ENCODE measurements at places on chromosomes 4 and X. TPM values are rescaled to one million over a fixed set of nuclear protein-coding genes. Genes with fewer than 3 reads are reported as not detected.

- no peaks in the 10 kb centered on the region for H3K36me3 ChIP-seq
- H3K27me3 ChIP-seq: no peaks in the 10 kb centered on the region
- H3K4me3 ChIP-seq: no peak overlapping the region
- H3K27ac ChIP-seq: no peak overlapping the region
- no peaks in the 10 kb centered on the region for H3K4me1 ChIP-seq
Measured at GRCh38 chrX:16120431-16120830, 2.9 kb upstream of the GRPR start.

DNA sequence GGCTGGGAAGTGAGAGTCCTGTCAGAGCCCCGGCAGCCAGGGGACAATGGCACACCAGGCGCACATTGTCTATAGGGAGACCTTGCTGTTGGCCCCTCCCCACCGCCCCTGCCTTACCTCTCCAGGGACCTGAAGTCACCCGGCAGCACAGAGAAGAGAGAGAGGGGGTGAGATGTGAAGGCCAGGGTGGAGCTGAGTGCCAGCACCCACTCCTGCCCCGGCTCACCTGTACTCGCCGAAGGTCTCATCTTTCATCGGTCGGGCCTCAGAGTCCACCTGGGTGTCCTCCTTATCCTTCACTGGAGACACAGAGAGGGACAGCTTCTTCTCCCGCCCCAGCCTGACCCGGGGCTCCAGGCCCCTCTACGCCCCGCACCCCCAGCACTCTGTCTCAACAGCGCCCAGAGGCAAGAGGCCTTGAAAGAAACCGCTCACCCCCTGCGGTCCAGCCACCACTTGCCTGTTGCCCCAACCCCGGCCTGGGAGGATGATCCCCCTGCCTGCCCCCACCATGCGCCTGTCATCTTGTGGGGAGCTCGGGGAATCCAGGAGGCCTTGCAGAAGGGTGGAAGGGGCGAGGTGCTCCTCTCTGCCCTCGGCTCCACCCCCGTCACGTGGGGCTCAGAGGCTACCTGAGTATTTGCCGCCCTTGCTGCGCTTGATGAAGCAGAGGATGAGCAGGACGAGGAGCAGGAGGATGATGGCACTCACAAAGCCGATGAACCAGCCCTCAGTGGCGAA, 22.6 kb downstream of the L1CAM start:
- no peak for DNase-seq
- H3K4me3 ChIP-seq: no peak overlapping the region
- no peaks in the 10 kb centered on the region for H3K36me3 ChIP-seq
- no peaks in the 10 kb centered on the region for H3K27me3 ChIP-seq
- H3K27ac ChIP-seq: no peak overlapping the region

DNA sequence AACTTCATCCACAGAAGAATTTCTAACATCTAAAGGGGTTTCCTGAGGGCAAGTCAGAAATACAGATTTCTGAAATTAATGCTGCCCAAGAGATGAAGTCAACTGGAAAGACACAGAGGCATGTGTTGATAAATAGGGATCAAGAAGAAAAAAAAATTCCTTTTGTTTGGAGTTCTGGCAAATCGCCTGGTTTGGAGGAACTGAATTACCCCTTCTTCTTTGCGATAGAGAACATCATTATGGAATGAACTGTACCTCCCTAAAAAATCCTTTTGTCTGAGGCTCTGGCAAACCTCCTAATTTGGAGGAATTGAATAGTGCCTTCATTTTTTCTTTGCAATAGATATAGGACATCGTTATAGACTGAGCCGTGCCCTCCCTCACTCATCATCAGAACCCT, 200.9 kb downstream of the DHRSX start:
- no peak overlapping the region for H3K4me3 ChIP-seq
- no peak overlapping the region for H3K27ac ChIP-seq
- no peak for DNase-seq
- H3K27me3 ChIP-seq: no peaks in the 10 kb centered on the region

- no peak for DNase-seq
- H3K27me3 ChIP-seq: no peaks in the 10 kb centered on the region
- no peaks in the 10 kb centered on the region for H3K4me1 ChIP-seq
- H3K27ac ChIP-seq: no peak overlapping the region
Measured at GRCh38 chrX:87518504-87518903, 902 bp downstream of the KLHL4 start.

DNA sequence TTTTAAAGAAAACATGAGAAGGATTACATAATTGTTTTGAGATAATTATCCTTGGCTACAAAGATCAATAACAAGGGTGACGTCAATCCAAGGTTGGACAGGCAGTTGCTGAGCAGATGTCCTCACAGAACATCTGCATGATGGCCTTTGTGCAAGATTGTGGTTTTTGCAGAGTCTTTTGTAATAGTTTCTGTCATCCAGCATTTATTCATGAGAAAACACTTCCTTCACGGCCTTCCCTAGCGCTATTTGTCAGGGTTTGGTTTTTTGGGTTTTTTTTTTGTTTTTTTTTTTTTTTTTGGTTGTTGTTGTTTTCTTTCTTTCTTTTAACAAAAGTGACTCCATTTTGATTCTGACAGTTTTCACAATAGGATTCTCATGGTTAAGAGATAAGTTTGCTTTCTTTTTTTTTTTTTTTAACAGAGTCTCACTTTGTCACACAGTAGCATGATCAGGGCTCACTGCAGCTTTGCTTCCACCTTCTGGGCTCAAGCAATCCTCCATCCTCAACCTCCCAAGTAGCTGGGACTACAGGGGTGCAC, 31.5 kb upstream of the ELF2 start:
- no peaks in the 10 kb centered on the region for H3K27me3 ChIP-seq
- DNase-seq: no peak
- no peaks in the 10 kb centered on the region for H3K36me3 ChIP-seq
- peak overlapping the region; percentile 25 for H3K27ac ChIP-seq

- peaks cover 61% of the 10 kb centered on the region for H3K36me3 ChIP-seq
- H3K27me3 ChIP-seq: no peaks in the 10 kb centered on the region
Measured at GRCh38 chr4:185312699-185313098, 83.0 kb downstream of the LRP2BP start.

- H3K27me3 ChIP-seq: no peaks in the 10 kb centered on the region
- peaks cover 8% of the 10 kb centered on the region for H3K4me1 ChIP-seq
- no peak for DNase-seq
- H3K27ac ChIP-seq: no peak overlapping the region
Measured at GRCh38 chrX:86023811-86024210, 23.5 kb downstream of the CHM start.

DNA sequence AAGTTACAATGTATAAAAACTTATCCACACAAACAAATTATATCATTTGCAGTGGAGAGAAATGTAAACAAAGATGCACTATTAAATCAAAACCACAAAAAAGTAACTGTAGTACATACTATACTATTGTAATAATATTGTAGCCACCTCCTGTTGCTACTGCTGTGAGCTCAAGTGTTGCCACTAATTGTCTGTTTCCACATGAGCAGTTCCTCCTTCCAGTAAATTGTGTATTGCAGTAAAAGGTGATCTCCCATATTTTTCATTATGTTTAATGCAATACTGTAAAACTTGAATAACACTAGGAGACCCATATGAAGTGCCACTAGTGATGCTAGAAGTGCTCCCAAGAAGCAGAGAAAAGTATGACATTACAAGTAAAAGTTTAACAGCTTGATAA, 11.7 kb downstream of the LIN54 start:
- no peaks in the 10 kb centered on the region for H3K27me3 ChIP-seq
- no peak overlapping the region for H3K27ac ChIP-seq
- no peaks in the 10 kb centered on the region for H3K36me3 ChIP-seq

GRCh38 chr4:91092398-91092980, 965.3 kb downstream of the CCSER1 start:
- no peak overlapping the region for H3K27ac ChIP-seq
- no peak for DNase-seq
- no peaks in the 10 kb centered on the region for H3K36me3 ChIP-seq

- no peak overlapping the region for H3K27ac ChIP-seq
- no peak overlapping the region for H3K4me3 ChIP-seq
- no peaks in the 10 kb centered on the region for H3K27me3 ChIP-seq
- no peaks in the 10 kb centered on the region for H3K4me1 ChIP-seq
- no peaks in the 10 kb centered on the region for H3K36me3 ChIP-seq
- no peak for DNase-seq
Measured at GRCh38 chrX:154986826-154987575, 35.5 kb downstream of the F8 start.

DNA sequence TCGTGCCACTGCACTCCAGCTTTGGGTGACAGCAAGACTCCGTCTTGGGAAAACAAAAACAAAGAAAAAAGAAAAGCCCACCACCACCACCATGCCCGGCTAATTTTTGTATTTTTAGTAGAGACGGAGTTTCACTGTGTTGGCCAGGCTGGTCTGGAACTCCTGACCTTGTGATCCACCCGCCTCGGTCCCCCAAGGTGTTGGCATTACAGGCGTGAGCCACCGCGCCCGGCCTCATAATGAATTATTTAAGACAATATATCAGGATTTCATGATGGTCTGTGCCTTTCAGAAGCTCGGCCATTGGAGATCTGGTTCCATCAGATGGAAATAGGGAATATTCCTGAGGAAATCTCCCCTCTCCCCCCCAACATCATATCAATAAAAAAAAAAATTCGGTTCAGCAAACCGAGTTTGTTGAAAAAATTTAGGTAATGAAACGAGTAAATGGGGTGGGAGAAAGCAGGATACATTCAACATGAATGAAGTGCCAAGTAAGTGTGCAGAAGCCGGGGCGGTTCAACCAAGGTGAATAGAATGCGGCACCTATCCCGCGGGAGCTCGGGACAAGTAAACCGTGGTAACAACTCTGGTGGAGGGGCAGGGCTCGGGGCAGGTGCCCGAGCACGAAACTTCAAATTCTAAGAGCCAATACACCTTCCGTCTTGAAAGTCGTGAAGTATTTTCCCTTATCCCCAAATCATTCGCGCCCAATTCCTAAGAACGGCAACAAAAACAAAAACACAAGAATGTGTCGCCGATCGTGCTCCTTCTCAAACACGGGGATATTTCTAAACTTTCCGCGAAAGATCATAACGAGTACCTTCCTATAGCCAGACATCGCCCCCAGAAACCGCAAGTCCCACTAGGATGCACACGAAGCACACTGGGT, 773 bp upstream of the TXLNG start:
- H3K27me3 ChIP-seq: no peaks in the 10 kb centered on the region
- H3K4me3 ChIP-seq: peak overlapping the region; percentile 63

DNA sequence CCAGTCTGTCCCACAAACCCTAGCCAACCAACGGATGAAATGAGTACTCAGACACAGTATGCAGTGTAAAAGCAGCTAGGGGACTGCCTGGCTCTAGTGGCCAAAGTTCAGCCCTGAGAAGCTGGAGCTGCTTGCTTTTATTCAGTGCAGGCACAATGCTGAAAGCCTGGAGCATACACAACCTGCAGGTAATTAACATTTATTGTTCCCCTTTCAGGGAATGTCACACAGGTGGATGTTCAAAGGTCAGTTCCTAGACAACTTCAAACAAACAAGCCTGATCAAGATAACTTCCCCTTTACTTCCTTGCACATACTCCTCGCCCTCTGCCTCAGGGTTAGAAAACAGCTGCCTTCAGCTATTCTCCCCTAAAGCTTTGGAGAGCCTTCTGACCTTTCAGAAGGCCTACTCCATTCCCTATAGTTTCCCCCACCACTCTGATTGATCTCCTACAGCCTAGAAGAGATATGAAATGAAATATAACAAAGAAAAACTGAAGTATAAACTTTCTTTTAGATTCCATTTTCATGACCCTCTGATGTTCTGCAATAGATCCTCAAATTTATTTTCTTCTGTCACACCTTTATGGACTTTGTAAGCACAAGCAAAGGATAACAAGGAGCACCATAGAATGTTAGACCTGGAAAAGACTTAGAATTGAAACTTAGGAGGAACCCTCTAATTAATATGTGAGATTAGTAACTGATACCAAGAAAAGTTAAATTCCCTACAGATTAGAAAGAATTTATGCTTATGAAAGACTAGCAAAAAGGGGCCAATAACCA, 6.8 kb upstream of the DCAF8L1 start:
- no peaks in the 10 kb centered on the region for H3K4me1 ChIP-seq
- DNase-seq: no peak
- no peaks in the 10 kb centered on the region for H3K27me3 ChIP-seq

- no peak overlapping the region for H3K27ac ChIP-seq
- H3K27me3 ChIP-seq: no peaks in the 10 kb centered on the region
- H3K4me1 ChIP-seq: no peaks in the 10 kb centered on the region
- peaks cover 14% of the 10 kb centered on the region for H3K36me3 ChIP-seq
- no peak overlapping the region for H3K4me3 ChIP-seq
- no peak for DNase-seq
Measured at GRCh38 chr4:168995537-168996295, 14.3 kb downstream of the CBR4 start.

GRCh38 chrX:110851780-110852179, 56.2 kb upstream of the CHRDL1 start:
- H3K36me3 ChIP-seq: no peaks in the 10 kb centered on the region
- H3K27ac ChIP-seq: no peak overlapping the region
- DNase-seq: no peak
- no peak overlapping the region for H3K4me3 ChIP-seq
- no peaks in the 10 kb centered on the region for H3K27me3 ChIP-seq

DNA sequence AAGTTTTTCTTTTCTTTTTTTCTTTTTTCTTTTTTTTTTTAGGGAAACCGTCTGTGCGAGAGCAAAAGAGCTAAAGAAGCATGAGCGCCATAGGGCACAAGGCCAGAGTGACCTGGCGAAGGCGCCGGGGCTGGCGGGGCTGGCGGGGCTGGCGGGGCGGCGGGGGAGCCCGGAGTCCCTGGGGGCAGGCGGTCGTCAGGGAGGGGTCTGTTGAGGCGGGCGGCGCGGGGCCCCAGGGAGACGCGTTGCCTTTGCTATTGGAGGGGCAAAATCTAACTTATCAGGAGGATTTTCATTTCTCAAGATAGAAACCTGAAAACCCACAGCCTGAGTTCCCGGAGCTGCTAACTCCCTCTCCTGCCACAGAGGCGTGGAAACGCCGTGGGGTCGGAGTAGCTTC, 135.6 kb upstream of the SMAD1 start:
- no peak overlapping the region for H3K27ac ChIP-seq
- no peaks in the 10 kb centered on the region for H3K4me1 ChIP-seq
- no peaks in the 10 kb centered on the region for H3K36me3 ChIP-seq
- no peaks in the 10 kb centered on the region for H3K27me3 ChIP-seq
- H3K4me3 ChIP-seq: no peak overlapping the region
- DNase-seq: no peak

GRCh38 chr4:83589279-83589678, 53.4 kb downstream of the GPAT3 start:
- no peaks in the 10 kb centered on the region for H3K27me3 ChIP-seq
- H3K36me3 ChIP-seq: no peaks in the 10 kb centered on the region
- H3K4me1 ChIP-seq: peaks cover 4% of the 10 kb centered on the region
- H3K27ac ChIP-seq: no peak overlapping the region
- no peak overlapping the region for H3K4me3 ChIP-seq
- DNase-seq: no peak

- no peaks in the 10 kb centered on the region for H3K27me3 ChIP-seq
- H3K27ac ChIP-seq: no peak overlapping the region
- no peak for DNase-seq
- H3K4me1 ChIP-seq: no peaks in the 10 kb centered on the region
- H3K4me3 ChIP-seq: no peak overlapping the region
Measured at GRCh38 chr4:40173470-40173875, 23.4 kb upstream of the RHOH start.

Gene SLIT2
- total RNA-seq: 91.8 TPM

Gene PRR32
- not detected for total RNA-seq

Gene RHOXF2
- total RNA-seq: not detected

Gene SASH3
- 74.9 TPM for total RNA-seq

Gene BCORL1
- 13.6 TPM for total RNA-seq

Gene POU4F2
- total RNA-seq: not detected

Gene SLC10A6
- 0.97 TPM for total RNA-seq

Gene TASL
- 8.0 TPM for total RNA-seq

Gene CTAG1A
- not detected for total RNA-seq

Gene TTC29
- 4.5 TPM for total RNA-seq

Gene MFAP3L
- 7.2 TPM for total RNA-seq

Gene RS1
- 3.9 TPM for total RNA-seq

Gene KCTD8
- total RNA-seq: not detected
